Activated T-helper 17 cell treated with anti-CD3 and anti-CD28 coated beads, Interleukin-2, amount 50 U/mL, for 72 hours (primary cell): ENCODE measurements at places on chromosomes 2 and 18. TPM values are rescaled to one million over a fixed set of nuclear protein-coding genes. Genes with fewer than 3 reads are reported as not detected.

GRCh38 chr18:44715245-44715644 is 34.6 kb downstream of the SETBP1 start:
- ATAC-seq = no peak

GRCh38 chr18:67241299-67241698 is 275.2 kb downstream of the DSEL start:
- ATAC-seq = no peak

DNA sequence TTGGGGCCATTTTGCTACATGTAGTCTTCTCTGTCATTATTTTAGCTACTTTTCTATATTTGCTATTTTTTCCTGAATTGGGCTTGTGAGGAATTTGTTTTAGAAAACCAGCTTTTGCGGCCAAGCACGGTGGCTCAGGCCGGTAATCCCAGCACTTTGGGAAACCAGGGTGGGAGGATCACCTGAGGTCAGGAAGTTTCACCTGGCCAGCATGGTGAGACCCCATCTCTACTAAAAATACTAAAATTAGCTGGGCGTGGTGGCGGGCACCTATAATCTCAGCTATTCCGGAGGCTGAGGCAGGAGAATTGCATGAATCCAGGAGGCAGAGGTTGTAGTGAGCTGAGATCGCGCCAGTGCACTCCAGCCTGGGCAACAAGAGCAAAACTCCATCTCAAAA is 4.7 kb downstream of the SEPTIN2 start:
- ATAC-seq = no peak

- no peak for ATAC-seq
Measured at GRCh38 chr2:219272356-219272755, 6.8 kb upstream of the DNAJB2 start.

- ATAC-seq = peak; percentile 65
Measured at GRCh38 chr2:198127627-198128026, 323.2 kb downstream of the PLCL1 start.

DNA sequence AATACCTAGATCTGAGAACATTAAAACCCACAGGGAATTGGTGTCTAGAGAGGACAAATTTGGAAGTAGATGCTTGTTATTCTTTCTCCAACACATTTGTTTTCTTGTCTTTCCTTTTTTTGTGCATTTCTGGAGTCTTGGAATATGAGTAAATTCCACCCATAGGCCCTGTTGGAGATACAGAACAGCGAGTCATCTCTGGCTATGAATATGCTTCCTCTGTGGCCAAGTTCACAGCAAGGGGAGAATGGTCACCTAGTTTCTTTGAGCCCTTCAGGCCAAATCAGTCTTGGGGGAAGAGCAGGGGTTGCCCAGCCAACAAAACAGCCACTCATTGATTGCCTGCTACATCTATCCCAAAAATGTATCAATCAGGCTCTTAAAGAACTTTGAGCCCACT is 31.3 kb downstream of the SP140L start:
- peak; percentile 63 for ATAC-seq

- no peak for ATAC-seq
Measured at GRCh38 chr2:45318686-45319085, 292.4 kb downstream of the SRBD1 start.

DNA sequence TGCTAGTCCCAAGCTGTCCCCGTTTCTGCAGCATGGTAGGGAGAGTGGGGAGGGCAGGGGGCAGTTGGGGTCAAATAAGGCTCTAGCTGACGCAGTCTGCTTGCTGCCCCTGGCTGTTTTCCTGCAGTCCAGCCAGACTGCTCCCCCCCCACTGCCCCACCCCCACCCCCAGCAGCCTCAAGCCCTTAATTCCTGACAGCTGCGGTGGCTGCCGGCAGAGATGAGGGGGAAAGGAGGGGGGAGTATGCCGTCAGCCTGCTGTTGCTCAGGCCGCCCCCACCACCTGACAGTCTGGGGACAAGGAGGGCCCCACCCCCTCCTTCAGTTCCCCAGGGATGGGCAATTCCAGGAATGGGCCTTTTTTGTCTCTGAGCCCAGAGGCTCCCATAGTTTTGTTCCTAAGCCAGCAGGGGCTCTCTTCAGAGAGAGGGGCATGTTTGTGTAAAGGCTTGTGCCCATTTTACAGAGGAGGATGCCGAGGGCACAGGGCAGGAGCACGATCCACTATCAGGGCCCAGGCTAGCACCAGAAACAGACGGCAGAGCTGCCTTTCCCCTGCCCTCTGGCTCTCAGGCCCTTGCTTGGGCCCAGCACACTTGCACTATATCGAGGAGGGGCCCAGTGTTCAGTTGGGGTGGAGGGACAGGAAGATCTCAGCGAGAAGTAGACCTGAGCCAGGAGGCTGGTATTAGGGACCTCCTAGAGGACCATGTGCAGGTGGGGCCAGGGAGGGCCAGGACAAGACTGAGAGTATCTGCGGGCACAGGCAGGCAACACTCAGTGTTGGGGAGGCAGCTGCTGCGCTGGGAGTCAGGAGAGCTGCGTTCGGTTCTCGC is 1.5 kb upstream of the WNT10A start:
- ATAC-seq = no peak

DNA sequence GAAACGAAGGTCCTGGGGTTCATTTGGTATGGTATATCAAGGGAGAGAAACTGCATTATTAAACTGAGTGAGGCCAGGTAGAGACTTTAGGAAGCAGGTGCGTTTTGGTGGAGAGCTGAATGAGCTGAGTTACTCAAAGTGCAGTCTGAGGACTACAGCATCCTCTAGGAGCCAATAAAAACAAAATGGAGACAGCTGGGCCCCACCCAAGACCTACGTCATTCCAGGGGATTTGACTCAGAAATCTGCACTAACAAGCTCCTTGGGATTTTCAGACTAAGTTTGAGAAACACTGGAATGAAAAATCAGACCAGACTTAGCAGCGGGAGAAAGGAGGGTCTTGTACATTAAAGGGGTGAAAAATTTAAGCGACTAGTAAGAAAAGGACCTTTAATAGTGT is 131.5 kb downstream of the UXS1 start:
- ATAC-seq = no peak

- peak; percentile 48 for ATAC-seq
Measured at GRCh38 chr18:2970772-2971659, 41.9 kb downstream of the LPIN2 start.

DNA sequence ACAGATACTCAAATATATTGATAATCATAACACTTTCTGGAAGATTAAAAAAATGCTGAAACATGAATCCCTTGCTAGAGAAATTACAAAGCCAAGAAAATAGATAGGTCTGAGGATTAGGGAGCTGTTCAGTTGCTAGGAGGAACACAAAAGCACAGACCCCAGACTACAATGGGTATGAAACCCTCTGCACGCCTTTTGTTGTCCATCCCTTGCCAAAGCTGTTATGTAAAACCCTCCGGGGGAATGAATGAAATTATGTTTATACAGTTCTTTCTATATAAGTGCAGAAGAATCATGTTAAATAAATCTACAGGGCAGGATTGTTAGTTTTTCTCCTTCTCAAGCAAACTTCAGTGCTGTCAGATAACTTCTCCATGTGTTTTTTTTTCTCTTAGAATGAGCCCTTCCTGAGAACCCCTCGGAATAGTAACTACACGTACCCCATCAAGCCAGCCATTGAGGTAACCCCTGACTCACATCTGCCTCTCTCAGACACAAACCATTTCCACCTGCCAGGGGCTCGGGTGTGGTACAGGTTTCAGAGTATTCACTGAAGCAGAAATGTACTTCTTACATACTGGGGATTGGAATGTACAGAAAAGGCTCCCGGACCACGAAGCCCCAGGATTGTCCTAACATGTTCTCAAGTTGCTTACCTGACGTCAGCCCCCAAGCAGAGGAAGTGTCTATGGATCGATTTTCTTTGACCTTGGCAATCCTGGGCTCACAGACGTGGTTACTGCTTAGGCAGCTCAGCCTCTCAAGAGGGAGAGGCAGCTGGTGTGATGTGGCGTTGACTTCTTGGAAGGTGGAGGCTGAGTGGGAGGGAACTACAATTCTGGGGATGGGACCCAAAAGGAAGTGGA is 118.0 kb downstream of the PLB1 start:
- peak; percentile 77 for ATAC-seq

DNA sequence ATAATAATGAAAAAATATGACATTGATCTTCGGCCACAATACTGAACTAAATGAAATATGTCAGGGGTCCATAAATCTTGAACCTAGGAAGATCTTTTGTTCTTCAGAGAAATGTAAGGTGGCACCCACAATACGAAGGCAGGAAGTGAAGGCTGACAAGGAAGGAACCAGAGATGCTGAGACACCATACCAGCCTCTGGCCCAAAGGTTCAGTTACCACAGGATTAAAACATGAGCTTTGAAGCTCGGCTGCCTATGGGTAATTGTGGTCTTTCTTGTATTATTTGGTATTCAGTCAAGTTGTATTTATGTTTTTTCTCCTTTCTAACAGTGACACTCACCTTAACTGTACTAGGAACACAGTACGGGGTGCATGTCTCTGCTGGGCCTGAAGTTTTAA is 448.8 kb upstream of the SETBP1 start:
- ATAC-seq = no peak

DNA sequence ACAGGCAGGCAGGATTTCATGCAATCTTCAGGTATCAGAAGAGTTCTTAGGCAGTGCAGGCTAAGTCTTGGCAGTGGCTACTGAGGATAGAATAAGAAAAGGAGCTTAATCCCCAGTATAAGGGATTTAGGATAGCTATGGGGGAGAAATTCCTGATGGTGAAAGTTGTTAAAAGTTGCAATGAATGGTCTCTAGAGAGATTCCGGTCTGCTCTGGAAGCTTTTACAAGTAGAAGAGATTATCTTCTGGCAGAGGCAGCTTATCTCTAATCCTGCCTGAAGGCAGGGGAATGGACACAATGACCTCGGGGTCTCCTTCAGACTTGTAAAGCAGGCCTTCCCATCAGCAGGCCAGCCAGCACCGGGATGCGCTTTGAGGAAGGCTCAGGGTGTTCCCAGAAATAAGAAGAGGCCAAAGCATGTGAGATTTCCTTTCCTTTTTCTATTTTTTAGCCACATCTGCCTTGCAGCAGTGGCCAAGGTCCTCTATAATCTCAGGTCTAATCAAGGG is 253.9 kb upstream of the KLHL29 start:
- ATAC-seq = no peak

DNA sequence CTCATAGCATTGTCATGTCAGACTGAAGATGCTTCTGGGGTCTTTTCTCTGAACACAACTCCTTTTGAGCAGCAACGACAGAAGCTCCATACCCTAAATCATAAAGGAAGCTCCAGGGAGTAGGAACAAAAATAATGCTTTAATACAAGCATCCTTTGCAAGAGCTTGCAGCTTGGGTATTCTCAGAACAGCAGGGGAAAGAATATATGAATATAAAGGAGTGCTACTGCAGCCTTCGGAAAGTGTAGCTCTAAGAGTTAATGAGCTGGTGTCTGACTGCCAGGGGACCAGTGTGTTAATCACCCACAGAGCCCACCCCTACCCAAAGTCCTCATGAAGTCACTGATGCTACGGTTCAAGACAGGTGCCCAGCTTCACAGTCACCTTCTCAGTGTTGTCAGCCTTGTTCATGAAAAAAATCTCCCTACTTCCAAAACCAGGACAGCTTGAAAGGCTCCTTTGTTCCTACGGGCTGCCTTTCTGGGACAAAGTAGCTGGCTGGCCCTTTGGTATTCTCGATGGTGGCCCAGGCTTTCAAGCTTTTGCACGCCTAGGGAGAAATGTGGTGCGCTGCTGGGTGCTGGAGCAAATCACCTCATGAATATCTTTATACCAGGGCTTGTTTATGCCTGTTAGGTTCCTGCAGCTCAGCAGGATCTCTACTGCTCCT is 259.7 kb downstream of the CMPK2 start:
- ATAC-seq = no peak

- ATAC-seq = peak; percentile 35
Measured at GRCh38 chr2:170716851-170717598, 1.9 kb downstream of the SP5 start.

GRCh38 chr2:75527676-75528075 is 33.1 kb downstream of the EVA1A start:
- ATAC-seq = no peak

DNA sequence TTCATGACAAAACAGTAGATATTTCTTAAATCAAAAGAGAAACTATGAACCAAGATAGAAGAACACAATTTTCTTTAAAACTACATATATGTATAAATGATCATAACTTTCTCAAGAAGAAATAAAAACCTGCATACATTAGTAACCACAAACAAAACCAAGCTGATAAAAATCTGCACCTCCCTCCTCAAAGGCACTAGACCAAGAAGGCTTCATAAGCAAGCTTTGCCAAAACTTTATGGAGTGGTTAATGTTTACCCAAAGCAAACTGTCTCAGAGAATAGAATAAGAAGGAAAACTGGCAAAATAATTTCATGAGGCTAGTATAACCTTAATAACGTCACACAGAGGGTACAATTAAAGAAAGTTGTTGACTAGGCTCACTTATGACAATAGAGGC is 138.3 kb downstream of the ZBTB7C start:
- no peak for ATAC-seq

GRCh38 chr2:102737431-102737830 is 24.4 kb upstream of the TMEM182 start:
- ATAC-seq = no peak

DNA sequence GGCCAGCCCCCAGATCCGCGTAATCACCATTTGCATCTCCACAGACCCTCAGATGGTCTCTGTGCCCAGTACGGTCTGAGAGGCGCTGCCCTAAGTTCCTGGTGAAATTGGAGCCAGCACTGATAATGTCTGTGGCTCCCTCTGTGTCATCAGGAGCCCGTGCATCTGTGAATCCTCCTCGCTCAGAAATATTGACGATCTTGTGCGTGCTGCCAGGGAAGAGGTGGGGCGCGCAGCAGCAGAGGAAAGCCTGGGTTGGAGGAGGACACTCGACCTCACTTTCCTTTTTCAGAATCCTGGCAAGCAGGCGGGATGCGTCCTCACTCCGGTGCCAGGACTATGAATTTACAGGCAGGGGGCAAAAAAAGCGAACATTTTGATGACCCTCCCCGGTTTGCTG is 686.1 kb upstream of the SALL3 start:
- ATAC-seq = no peak

DNA sequence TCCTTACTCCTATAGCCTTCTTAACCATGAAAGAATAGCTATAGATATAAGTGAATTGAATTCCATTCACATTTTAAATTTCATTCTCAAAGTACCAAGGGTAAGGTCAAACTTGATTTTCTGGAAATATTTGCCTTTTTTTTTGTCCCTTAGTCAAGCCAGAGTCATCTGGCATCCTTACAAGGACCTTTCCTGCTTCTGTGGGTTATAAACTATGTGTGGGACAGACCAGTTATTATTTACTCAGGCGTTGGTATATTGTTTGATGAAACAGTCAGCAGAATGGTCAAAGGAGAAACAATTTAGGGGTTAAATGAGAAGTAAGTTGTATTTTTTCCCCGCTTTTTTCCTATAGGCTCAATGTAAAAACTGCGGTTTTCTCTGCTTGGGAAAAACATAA is 1103.2 kb upstream of the ZEB2 start:
- ATAC-seq = no peak

Gene CRIM1
- total RNA-seq = 2.2 TPM

Gene ANO7
- total RNA-seq = 1.6 TPM

Gene AAMP
- 77.5 TPM for total RNA-seq

Gene CYP27A1
- total RNA-seq = not detected

Gene SLC5A6
- total RNA-seq = 33.8 TPM

Gene CPLX4
- total RNA-seq = not detected

Gene GPBAR1
- total RNA-seq = 1.3 TPM

Gene LDAH
- 29.4 TPM for total RNA-seq

Gene VWC2L
- total RNA-seq = not detected

Gene ASXL3
- not detected for total RNA-seq

Gene SLC14A1
- total RNA-seq = 1.1 TPM

Gene MOCOS
- total RNA-seq = 0.19 TPM

Gene CPO
- not detected for total RNA-seq

Gene EVA1A
- not detected for total RNA-seq
